Esophagus mucosa (tissue), 1 donor: ENCODE measurements at places on chromosomes 7 and 10. TPM values are rescaled to one million over a fixed set of nuclear protein-coding genes. Genes with fewer than 3 reads are reported as not detected.

Gene ITPRID1
- total RNA-seq: 0.28 TPM

Gene TMEM176A
- 2.6 TPM for total RNA-seq

Gene HUS1
- total RNA-seq: 20.0 TPM

Gene DKK1
- 1.6 TPM for total RNA-seq

Gene ARL3
- total RNA-seq: 3.3 TPM

Gene VSIR
- 45.8 TPM for total RNA-seq

Gene RP9
- total RNA-seq: 4.8 TPM

Gene MNX1
- 0.12 TPM for total RNA-seq

Gene NPY4R
- 0.32 TPM for total RNA-seq

- ATAC-seq: no peak
Measured at GRCh38 chr7:38060116-38060515, 117.9 kb upstream of the STARD3NL start.

DNA sequence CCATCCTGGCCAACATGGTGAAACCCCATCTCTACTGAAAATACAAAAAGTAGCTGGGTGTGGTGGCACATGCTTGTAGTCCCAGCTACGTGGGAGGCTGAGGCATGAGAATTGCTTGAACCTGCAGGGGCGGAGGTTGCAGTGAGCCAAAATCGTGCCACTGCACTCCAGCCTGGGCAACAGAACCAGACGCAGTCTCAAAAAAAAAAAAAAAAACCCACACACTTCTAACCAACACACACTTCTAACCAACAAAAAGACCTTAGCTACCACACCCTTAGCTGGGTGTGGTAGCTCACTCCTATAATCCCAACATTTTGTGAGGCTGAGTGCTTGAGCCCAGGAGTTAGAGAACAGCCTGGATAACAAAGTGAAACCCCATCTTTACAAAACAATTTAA lies 33.9 kb upstream of the SPOCK2 start:
- peak; percentile 52 for ATAC-seq

- no peak for ATAC-seq
Measured at GRCh38 chr7:118239014-118239413, 14.5 kb downstream of the ANKRD7 start.

- no peak for ATAC-seq
Measured at GRCh38 chr7:24201226-24201625, 82.8 kb upstream of the NPY start.

DNA sequence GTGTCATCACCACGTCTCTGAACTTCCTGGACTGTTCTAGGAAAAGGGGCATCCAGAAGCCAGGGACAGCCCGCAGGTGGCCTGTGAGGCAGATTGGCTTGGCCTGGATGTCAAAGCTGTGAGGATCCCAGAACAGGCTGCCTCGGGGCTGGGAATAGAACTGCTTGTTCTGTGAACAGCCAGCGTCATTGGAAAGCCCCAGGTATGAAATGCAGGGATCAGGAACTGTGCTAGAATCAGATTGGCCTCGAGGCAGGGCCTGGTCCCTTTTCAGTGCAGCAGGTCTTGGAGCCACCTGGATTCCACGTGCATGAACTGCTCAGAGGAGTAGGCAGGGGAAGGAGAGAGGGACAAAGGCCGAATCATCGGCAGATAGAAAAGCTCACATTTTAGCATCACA lies 44.6 kb downstream of the FAM20C start:
- ATAC-seq: no peak

DNA sequence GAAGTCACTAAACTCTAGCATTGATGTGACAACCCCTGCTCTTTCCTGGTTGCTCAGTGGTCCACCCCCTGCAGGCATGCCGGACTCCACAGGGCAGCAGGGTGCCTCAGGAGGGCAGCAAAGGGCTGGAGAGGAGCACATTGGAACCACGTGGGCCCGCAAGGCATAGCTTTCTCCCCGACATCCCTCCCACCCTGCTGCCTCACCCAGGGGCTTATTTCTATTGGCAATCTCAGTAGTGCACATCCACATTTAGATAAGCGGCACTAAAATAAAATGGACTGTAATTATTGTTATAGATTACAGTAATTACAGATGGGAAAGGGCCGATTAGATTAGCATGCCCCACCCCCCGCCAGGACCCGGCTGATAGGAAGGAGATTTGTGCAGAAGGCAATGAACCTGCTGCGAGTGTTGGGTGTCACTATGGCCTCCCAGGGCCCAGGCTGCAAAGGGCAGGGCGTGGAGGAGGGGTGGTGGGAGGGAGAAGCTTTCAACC lies 580.1 kb downstream of the GRID1 start:
- no peak for ATAC-seq

GRCh38 chr10:4763960-4764428 lies 62.0 kb upstream of the AKR1E2 start:
- no peak for ATAC-seq

- ATAC-seq: no peak
Measured at GRCh38 chr7:8200316-8200715, 61.7 kb downstream of the ICA1 start.

- no peak for ATAC-seq
Measured at GRCh38 chr7:97858221-97858620, 14.0 kb downstream of the ASNS start.

DNA sequence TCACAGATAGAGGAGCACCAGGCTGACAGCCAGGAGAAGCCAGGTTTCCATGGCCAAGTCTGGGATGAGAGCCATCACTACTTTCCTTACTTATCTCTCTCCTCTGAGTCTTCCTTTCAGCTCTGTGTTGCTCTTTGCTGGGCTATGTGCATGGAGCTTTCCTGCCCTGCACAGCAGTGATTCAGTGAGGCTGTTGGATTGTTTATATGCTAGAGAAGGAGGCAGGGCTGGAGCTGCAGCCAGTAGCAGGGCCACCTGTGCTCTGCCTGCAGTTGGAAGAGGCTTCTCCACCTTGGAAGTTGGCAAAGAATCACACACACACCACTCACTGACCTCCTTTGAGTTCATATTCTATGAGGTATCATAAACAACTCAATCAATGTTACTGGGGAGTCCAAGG lies at the start of gene CYP3A4:
CYP3A4 (minus strand) TSS at position 178 of the 400 bp plus-strand sequence; CDS start at position 75, 103 bp downstream.
- ATAC-seq: no peak

GRCh38 chr10:114911052-114911711 lies 26.8 kb upstream of the TRUB1 start:
- no peak for ATAC-seq

- peak; percentile 51 for ATAC-seq
Measured at GRCh38 chr7:76343294-76343930, 15.4 kb downstream of the YWHAG start.

DNA sequence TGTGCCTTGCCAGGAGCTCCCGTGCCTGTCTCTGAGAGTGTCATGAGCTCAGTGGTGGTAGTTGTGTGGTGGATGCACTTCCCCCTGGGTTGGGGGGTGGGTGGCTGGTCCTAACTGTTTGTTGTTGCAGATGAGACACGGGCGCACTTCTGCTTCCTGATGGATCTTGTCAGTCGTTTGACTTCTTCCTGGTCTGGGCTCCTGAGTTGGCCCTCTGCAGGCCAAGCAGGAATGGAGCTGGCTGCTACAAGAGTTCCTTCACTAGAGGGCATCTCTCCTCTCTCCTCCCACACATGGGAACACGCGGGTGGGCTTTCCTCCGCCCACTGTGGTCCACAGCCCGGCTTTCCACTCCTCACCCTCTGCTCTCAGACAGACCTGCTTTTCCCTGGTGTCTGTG lies 82.0 kb downstream of the BMS1 start:
- ATAC-seq: no peak

DNA sequence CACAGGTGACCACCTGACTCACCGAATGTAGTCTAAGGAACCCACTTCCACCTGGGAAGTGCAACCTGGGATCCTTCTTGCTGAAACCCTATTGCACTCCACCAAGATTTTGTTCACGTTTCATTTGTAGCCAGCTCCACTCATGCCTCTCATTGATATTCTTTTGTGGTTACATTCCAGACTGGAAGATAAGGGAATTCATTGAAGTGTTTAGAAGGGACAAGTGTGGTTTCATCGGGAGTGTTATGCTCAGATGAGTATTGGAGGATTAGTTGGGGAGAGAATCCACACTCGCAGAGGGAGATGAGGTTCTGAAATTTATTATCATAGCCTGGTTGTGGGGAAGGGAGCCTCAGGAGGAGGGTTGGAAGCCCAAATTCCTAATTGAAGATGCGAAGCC lies 320.4 kb downstream of the KCNMA1 start:
- ATAC-seq: no peak

- ATAC-seq: no peak
Measured at GRCh38 chr10:76408646-76409045, 977.2 kb downstream of the LRMDA start.

- ATAC-seq: peak; percentile 28
Measured at GRCh38 chr7:19117870-19118608, 603 bp upstream of the TWIST1 start.

GRCh38 chr7:17325364-17325763 lies 26.9 kb downstream of the AHR start:
- ATAC-seq: no peak

DNA sequence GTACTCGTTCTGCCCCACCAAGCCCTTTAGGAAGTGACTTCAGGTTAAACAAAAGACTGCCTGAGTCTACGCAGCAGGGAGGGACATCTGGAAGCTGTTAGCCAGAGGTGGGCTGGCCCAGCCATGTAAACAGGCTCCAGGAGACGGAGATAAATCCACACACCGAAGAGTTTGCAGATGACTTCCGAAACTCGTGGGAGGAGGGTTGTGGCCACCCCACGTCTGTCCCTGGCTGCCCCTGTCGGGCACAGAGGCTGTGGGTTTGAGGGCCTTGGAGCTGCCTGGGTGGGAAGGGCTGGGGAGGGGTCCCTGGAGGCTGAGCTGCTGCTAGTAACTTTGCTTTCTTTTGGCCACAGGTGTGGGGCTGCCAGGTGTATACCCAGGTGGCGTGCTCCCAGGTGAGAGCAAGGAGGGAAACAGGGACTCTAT lies 15.6 kb downstream of the ELN start:
- peak; percentile 3 for ATAC-seq

- ATAC-seq: no peak
Measured at GRCh38 chr7:29040579-29040925, 82.4 kb upstream of the TRIL start.

DNA sequence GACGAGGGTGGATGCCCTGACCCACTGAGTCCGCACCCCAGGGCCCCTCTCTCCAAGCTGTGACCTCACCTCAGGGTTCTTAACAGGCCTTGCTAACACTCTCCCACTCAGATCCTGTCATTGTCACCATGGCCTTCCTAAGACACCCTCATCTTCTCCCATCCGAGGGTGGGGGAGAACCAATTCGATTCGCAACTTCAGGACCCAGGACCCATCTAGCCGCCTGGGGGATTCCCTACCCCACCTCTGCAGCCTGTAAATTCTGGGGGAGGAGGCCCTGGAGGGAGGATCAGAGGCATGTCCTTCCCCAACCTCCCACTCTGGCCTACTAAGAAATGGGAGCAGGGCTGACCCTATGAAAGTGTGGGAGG lies 17.4 kb downstream of the TRIM8 start:
- peak; percentile 9 for ATAC-seq

DNA sequence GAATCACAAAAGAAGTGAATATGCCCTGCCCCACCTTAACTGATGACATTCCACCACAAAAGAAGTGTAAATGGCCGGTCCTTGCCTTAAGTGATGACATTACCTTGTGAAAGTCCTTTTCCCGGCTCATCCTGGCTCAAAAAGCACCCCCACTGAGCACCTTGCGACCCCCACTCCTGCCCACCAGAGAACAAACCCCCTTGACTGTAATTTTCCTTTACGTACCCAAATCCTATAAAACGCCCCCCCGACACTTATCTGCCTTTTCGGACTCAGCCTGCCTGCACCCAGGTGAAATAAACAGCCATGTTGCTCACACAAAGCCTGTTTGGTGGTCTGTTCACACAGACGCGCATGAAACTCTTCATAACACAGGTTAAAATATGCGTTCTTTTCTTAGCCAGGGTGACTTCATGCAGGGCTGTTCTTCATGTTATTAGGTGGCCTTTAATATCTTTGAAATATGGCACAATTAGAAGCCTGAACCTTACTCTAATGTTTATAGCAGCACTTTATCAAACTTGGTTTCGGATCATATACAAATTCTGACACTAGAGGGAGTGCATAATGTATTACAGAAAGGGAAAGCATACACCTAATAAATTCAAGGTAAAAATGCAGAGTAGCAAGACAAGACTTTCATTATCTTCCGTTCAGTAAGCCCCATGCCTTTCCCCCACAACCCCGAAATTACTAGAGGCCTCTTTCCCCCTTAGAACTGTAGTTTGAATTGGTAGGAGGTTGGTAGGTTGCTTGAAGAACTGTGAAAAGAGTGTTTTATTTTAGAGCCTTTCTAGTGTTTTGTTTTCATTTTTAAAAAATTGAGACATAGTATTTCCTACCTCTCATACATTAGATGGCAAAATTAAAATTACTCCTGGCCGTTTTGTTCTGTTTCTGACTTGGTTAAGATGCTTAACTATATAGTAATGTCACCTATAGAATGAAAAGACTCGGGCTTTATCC lies 117.9 kb downstream of the NPY start:
- ATAC-seq: no peak

DNA sequence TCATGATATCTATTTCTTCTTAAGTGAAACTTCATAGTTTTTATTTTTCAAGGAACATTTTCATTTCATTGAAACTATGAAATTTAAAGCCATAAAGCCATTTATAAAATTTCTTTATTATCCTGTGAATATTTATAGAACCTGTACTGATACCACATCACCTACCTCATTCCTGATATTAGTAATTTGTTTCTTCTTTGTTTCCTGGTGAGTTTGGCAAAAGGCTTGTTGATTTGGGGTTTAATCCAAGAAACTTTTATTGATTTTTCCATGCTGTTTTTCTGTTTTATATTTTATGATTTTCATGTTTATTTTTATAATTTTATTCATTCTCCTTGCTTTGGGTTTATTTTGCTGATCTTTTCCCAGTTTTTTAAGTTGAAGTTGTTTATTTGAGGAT lies 669.4 kb downstream of the NXPH1 start:
- ATAC-seq: no peak

DNA sequence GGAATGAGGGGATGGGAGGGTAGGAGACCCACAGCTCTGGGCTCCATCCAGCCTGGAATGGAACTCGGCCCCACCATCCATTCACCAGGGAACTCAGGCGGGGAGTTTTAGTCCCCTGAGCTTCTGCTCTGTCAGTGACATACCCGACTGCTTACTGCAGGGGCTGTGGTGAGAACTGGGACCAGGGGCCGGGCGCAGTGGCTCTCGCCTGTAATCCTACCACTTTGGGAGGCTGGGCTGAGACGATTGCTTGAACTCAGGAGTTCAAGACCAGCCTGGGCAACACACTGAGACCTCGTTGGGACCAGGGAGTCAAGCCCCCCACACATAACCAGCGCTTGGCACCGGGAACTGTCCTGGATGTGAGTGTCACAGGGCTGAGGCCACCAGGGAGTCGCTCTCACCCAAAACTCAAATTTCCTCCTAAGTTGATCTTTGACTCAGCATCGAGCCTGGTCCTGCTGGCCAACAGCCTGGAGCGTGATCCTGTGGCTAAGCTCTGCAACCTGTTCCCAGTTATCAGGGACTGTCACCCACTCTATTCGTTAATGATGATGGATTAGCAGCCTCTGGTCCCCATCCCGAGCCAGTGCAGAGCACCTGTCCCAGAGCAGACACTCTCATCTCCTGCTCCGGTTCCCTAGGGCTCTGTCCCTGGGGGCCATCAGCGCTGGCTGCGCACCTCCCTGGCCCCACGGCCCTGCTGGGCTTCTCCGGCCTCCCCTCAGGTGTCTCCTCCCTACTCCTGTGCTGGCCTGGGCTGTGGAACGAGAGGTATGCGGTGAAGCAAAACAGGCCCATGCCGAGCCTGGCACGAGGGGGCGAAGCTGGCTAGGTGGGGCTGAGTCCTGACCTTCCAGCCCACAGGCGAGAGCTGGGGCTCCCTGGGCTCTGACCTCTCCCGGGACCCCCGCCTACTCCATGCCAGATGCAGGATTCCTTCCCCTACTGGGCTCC lies 902 bp upstream of the CLDN15 start:
- no peak for ATAC-seq

GRCh38 chr7:141915565-141915964 lies 634 bp upstream of the OR9A4 start:
- peak; percentile 94 for ATAC-seq

GRCh38 chr10:20995123-20995987 lies 98.2 kb upstream of the NEBL start:
- ATAC-seq: no peak
